Fibroblast of skin of right quadriceps (primary cell): ENCODE measurements at places on chromosomes 5 and 9.

GRCh38 chr9:114888607-114889006 is 41.8 kb downstream of the TNFSF8 start:
- DNase-seq = no peak

DNA sequence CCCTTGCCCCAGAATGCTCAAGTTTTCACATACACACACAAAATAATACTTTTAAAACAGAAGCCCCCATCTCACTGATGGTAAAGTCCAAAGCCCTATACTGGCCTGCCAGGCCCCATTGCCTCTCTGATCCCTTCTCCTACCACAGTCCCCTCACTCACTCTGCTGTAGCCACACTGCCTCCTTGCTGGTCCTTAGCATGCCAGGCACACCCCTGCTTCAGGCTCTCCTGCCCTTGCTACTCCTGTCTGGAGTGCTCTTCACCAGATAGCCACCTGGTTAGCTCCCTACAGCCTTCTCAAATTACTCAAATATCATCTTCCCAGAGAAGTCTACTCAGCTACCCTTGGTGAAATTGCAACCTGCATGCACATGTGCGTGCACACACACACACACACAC is 177.5 kb downstream of the C5orf15 start:
- no peak for DNase-seq

GRCh38 chr5:111227801-111228200 is 3.6 kb downstream of the CAMK4 start:
- peak; percentile 41 for DNase-seq

- DNase-seq = no peak
Measured at GRCh38 chr9:99415606-99416005, 193.5 kb downstream of the SEC61B start.

- DNase-seq = peak; percentile 77
Measured at GRCh38 chr9:109912082-109912582, 132.1 kb downstream of the PALM2AKAP2 start.

DNA sequence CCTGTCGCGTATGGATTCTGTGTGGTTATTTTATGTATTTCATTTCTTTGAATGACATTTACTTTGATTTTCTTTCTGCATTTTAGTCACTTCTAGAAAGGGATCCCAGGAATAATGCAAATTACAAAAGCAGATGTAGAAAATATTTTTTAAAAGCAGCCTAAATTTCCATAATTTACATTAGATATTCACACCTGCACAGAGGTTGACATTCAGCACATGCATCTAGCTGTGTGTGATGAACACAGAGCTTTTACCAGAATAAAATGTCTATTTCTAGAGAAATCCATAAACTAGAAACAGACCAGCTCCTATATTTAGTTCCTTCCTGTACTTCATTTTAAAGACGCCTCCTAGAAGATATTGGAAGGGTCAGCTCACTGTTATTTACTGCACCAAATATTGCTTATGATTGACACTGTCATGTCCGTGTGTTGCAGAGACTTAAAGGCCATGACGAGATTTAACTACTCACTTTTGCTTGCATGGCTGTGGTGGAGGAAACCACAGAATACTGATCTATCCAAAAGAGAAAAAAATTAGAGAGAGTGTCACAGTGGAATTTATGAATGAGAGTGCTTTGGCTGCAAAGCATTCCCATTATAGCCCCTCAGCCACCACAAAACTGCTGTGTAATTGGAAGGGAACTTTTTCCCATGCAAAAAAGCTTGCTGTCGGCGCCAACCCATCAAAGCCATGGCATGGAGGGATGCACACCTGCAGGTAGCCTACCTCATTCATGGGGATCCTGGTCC is 58.1 kb downstream of the EBF1 start:
- DNase-seq = peak; percentile 85

GRCh38 chr9:4983601-4984165 is 1.4 kb upstream of the JAK2 start:
- DNase-seq = no peak

- DNase-seq = no peak
Measured at GRCh38 chr9:135394131-135394530, 85.5 kb upstream of the PPP1R26 start.

- DNase-seq = no peak
Measured at GRCh38 chr5:160605266-160605665, 183.6 kb downstream of the PTTG1 start.

GRCh38 chr5:87524217-87524616 is 111.5 kb upstream of the CCNH start:
- DNase-seq = no peak

DNA sequence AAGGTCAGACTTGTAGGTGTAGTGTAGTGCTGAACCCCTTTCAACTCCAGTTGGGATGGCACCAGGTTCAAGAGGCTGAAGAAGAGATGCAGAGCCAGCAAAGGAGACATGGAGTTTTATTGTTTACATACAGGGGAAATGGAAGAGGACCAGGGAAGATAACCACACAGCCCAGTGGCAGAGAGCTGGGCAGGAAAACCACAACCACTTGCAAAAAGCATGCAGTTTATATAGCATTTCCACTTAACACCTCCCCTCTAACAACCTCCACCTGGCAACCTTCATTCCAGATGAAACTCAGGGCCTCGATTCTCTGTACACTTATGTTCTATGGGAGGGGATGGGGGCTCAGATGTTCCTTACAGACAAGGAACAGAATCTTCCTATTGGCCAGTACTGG is 56.9 kb downstream of the SNX24 start:
- no peak for DNase-seq

- DNase-seq = no peak
Measured at GRCh38 chr9:124899845-124900244, 37.9 kb downstream of the ARPC5L start.
